Spleen (tissue), 13 donors: ENCODE measurements at places on chromosomes 12 and 14. TPM values are rescaled to one million over a fixed set of nuclear protein-coding genes. Genes with fewer than 3 reads are reported as not detected.

FAM177A1 gene
- 25.4 TPM for total RNA-seq

IFI27 gene
- total RNA-seq = 676 TPM

LRRC10 gene
- total RNA-seq = not detected

C12orf50 gene
- 0.17 TPM for total RNA-seq

SLC10A1 gene
- not detected for total RNA-seq

LTB4R gene
- total RNA-seq = 35.5 TPM

AQP2 gene
- not detected for total RNA-seq

PPFIBP1 gene
- 71.4 TPM for total RNA-seq

TAS2R42 gene
- total RNA-seq = not detected
